Central memory CD8-positive, alpha-beta T cell (primary cell): ENCODE measurements at places on chromosomes 7 and 10.

DNA sequence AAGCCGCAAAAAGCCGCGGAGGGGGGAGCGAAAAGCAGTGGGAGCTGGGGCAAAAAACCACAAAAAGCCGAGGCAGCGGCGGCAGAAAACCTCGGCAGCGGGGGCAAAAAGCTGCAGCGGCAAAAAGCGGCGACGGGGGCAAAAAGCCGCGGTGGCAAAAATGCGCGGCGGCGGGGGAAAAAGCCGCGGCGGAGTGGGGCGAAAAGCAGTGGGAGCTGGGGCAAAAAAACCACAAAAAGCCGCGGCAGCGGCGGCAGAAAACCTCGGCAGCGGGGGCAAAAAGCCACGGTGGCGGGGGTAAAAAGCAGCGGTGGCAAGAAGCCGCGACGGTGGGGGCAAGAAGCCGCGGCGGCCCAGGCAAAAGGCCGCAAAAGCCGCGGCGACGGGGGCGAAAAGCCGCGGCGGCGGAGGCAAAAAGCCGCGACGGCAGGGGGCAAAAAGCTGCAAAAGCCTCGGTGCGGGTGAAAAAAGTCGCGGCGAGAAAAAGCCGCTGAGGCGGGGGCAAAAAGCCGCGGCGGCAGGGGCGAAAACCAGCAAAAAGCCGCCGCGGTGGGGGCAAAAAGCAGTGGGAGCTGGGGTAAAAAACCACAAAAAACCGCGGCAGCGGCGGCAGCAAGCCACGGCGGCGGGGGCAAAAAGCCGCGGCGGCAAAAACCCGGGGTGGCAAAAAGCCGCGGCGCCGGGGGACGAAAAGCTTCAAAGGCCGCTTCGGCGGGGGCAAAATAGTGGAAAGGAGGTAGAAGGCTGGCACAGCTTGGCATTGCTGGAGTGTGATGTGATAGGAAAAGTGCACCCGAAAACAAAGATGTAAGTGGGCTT is 135.9 kb downstream of the ZNF92 start:
- no peak for DNase-seq

GRCh38 chr7:150388709-150389531 is 9.8 kb downstream of the ZNF775 start:
- DNase-seq, result no peak

- no peak for DNase-seq
Observed at GRCh38 chr7:46011059-46011458, 90.0 kb upstream of the IGFBP3 start.

DNA sequence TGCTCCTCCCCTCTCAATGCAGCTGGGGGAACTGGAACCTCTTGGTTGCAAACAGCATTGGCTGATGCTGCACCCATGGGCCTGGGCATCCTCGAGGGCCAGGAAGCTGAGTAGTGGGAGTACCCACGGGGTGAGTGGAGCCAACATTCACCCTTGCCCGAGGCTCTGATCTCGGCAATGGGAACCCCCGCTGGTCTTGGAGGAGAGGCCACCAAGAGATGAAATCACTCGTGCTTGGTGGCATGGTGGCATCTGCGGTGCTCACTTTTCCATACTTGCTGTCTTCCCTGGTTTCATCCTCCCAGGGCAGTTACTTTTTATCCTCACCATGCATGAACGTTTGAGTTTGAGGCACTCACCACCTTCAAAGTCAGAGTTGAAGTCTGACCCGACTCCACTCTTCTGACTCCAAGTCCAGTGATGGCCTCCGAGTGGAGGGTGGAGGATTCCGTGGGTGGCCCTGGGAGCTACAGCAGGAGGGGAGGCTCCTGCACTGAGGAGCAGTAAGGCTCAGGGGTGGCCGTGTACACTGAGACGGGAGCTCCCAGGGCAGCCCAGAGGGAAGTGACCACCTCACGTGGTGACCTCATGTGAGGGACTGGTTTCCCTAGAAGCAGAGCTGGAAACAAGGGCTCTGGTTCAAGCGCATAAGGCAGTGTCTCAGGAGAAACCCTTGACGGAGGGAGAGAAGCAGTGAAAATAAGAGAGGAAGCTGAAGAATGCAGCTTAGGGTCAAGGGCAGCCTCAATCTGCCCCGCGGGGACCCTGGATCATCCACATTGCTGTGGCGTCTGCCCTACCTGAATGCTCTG is 349.1 kb downstream of the TCERG1L start:
- DNase-seq, result no peak

DNA sequence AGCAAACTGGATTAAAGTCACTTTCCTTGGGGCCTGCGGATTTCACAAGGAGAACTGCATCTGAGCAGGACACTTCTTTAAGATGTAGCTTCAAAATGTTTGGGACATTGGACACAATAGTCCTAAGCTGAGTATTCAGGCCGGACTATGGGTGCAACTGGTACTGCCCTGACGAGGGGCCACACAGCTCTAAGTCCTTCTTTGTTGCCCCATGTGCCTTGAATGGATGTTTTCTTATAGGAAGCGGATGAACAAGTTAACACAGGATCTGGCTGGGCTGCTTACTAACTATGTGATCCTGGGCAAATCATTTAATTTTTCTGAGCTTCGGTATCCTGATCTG is 147.8 kb upstream of the KLF14 start:
- no peak for DNase-seq

DNA sequence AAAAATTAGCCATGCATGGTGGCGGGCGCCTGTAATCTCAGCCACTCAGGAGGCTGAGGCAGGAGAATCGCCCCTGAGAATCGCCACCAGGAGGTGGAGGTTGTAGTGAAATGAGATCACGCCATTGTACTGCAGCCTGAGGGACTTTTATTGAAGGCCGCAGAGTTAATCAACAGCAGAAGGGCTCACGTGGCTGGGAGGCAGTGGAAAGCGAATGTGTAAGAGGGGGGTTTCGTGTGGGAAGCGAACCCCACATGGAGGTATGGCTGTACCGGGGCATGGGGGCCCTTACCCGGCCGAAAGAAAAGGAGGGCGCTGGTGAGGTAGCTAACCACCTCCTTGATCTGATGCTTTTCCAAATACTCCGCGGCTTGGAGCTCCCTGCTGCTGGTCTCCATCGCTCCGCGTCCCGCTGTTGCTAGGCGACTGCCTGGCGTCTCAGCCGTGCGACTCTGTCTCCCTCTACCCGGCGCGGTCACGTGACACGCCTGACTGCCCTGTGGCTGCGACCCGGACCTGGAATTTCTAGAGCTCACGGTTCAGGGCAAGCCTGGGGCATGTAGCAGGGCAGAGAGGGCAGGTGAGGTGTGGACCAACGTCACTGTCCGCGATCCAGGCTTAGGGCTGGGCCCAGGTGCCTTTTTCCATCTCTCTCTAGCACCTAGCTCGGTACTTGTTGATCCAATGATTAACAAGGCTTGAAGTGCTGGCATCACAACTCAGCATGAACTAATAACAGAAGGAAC is at the start of gene EFCAB10:
EFCAB10 (minus strand) TSS at position 428 of the 746 bp plus-strand sequence; CDS start at position 398, 30 bp downstream.
- no peak for DNase-seq

- DNase-seq, result no peak
Observed at GRCh38 chr7:134856691-134857090, 77.3 kb downstream of the CALD1 start.

- no peak for DNase-seq
Observed at GRCh38 chr10:29408847-29409240, 120.0 kb downstream of the LYZL1 start.
